RWPE2 (cell line): ENCODE measurements at places on chromosomes 16 and 17.

GRCh38 chr16:87538594-87538993, 45.8 kb upstream of the ZCCHC14 start:
- no peak for DNase-seq

- no peak for DNase-seq
Measured at GRCh38 chr16:46482895-46483294, 138.3 kb downstream of the SHCBP1 start.

DNA sequence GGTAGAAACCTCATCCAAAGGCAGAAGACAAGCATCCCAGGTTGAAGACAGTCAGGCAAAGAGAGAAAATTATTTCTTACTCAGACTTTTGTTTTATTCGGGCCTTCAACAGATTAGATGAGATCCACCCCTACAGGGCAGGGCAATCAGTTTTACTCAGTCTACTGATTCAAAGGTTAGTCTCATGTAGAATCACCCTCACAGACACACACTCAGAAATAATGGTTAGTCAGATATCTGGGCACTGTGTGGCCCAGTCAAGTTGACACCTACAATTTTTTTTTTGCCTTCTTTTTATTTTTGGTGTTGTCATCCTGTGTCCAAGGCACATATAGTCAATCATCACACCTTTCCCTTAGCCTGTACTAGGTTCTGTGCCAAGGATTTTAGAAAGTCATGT, 729.8 kb downstream of the WWOX start:
- DNase-seq: no peak

DNA sequence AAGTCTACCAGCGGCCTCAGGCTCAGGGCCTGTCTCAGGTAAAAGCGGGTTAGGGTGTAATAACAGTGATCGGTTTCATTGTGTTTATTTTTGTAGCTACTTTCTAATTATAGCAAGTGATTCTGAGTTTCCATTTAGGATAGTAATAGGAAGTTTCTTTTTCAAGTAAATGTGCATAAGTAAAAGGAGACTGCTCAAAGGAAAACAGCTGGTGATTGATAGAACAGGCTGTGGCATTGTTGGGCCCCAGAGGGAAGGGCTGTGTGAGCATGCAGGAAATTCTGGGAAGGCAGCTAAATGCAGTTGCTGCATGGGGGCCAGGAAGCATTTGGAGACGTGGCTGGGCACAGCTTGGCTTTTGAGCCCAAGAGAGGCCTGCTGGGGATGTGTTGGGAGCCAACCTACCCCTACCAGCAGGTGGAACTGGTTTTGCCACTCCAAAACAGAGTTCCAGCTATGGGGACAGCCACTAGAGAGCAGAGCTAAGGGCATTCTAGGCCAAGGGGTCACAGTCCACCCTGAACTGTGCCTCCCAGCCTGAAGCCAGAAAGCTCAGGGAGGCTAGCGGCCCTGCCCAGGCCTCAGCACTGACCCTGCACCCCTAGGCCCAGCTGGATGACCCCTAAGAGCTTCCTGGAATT, 12.6 kb downstream of the SNX20 start:
- DNase-seq: no peak

GRCh38 chr17:32484041-32484461, 2.7 kb upstream of the CDK5R1 start:
- no peak for DNase-seq

DNA sequence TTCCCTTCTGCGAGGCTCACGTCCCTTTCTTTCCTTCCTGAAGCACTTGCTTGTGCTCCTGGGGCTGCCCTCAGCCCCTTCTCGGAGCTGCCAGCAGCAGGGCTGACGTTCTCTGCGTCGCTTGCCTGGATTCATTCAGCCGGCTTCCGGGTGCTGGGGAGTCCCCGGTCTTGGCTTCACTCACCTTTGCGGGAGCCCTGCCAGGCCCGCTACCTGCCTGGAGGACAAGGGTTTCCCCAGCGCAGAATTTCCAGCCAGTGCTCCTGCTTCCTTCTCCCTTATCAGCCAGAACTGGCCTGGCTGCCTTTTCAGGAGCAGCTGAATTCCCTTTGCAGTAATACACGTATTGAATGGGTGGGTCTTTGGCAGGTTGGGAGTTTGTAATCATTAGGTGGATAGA, 22.1 kb upstream of the IL17C start:
- DNase-seq: no peak

GRCh38 chr17:73900516-73900915, 256.3 kb upstream of the SDK2 start:
- no peak for DNase-seq
